ENCODE measurements at places on chromosomes 6 and 20.

GRCh38 chr6:78192057-78192456 is 539.2 kb downstream of the MEI4 start:
- DNase-seq: no peak

GRCh38 chr6:34981951-34982350 is 92.9 kb downstream of the ANKS1A start:
- DNase-seq: no peak

GRCh38 chr20:17620371-17621228 is 50.7 kb downstream of the DSTN start:
- no peak for DNase-seq

- no peak for DNase-seq
These were observed 136.7 kb downstream of the AIG1 start for GRCh38 chr6:143197377-143197776.

- no peak for DNase-seq
These were observed 2.4 kb downstream of the SYNE1 start for GRCh38 chr6:152634773-152635172.

DNA sequence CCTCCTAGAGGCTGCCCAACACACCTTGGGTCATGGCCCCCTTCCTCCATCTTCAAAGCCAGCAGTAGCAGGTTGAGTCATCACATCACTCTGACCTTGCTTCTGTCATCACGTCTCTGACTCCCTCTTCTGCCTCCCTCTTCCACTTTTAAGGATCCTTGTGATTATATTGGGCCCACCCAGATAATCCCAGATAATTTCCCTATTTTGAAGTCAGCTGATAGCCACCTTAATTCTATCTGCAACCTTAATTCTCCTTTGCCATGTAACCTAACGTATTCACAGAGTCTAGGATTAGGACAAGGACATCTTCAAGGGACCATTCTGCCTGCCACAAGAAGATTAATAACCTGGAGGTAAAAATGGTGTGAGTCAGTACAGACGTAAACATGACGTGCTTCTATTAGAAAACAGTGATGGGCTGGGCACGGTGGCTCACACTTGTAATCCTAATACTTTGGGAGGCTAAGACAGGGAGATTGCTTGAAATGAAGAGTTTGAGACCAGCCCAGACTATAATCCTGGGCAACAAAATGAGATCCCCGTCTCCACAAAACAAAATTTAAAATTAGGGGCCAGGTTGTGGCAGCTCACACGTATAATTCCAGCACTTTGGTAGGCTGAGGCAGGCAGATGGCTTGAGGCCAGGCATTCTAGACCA is 3.3 kb downstream of the ZSWIM3 start:
- no peak for DNase-seq

DNA sequence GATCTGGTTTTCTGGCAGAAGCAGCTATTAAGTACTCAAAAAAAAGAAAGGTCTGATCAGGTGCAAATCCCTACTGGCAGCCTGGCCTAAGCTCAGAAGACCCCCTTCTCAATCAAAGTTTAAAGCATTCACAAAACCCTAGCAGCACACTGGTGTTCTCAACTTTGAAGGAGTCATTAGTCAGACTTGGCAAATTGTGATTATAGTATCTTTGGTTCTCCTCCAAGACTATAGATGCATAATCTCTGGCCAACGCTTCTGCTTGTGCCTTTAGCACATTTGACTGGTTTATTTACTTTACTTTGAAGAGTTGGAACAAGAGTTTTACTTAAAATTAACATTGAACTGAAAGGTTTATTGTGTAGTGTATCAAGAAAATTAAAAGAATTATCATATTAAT is 248.9 kb downstream of the PTPRK start:
- no peak for DNase-seq

- DNase-seq: no peak
These were observed 8.2 kb downstream of the NOTCH4 start for GRCh38 chr6:32215617-32216016.

DNA sequence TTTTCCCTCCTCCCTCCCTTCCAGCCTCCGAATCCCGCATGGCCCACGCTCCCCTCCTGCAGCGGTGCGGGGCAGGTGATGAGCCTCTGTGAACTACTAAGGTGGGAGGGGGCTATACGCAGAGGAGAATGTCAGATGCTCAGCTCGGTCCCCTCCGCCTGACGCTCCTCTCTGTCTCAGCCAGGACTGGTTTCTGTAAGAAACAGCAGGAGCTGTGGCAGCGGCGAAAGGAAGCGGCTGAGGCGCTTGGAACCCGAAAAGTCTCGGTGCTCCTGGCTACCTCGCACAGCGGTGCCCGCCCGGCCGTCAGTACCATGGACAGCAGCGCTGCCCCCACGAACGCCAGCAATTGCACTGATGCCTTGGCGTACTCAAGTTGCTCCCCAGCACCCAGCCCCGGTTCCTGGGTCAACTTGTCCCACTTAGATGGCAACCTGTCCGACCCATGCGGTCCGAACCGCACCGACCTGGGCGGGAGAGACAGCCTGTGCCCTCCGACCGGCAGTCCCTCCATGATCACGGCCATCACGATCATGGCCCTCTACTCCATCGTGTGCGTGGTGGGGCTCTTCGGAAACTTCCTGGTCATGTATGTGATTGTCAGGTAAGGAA is at the start of gene OPRM1:
Gene OPRM1 (plus strand): TSS at position 10 of the 612 bp plus-strand sequence. CDS start 305 bp downstream, at position 315.
- DNase-seq: no peak

- DNase-seq: no peak
These were observed 82.1 kb downstream of the UNC5CL start for GRCh38 chr6:40956936-40957335.

- no peak for DNase-seq
These were observed 150.9 kb upstream of the MLIP start for GRCh38 chr6:53960311-53960710.

GRCh38 chr6:35629876-35630378 is 58.8 kb downstream of the FKBP5 start:
- DNase-seq: no peak

DNA sequence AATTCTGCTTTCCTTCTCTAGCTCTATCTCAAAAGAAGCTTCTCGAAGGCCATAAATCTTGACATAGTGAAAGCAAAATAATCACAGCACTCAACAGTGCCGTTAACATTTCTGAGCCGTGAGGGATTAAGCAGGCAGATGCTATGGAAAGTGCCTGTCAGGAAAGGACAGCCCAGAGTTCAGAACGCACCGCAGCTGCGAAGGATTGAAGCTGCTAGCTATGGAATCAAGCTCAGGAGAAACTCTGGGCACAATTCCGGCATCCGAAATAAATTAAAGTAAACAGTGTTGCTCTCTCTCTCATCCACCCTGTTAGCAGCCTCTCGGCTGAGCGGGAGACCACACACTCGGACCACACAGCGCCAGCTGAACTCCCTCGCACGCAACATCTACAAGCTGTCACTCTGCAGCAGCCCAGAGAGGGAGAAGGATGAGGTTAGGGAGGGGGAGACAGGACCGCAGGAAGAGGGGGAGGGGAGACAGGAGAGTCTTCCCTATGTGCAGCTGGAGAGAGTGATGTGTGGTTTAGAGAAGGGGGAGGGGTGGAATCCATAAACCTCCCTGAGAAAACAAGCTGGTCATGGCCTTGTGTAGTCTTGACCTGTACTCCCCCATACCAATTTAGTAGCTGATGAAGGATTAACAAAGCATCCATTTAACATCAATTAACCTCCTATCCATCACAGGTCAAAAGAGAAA is 9.0 kb downstream of the EXOC2 start:
- DNase-seq: no peak

GRCh38 chr6:121627761-121628160 is 192.3 kb downstream of the GJA1 start:
- DNase-seq: no peak

GRCh38 chr6:158152659-158153058 is 15.4 kb downstream of the SERAC1 start:
- no peak for DNase-seq

DNA sequence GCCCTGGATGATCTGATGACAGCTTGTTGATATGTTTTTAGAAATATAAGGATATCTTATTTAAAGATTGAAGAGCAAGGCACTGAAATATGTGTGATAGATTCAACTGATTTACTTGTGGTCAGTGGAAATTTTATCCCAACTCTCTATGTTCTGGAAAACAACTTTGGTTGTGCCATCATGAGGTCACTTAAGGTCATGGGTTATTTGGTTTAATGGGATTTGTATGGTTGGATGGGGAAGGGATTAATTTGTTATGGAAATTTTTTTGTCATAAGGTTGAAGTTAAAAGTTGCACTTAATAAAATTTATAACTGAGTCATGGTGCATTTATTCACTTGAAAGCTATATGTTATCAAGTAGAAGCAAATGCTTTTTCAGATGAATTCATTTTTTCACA is 214.3 kb upstream of the LAMP5 start:
- DNase-seq: no peak
